Kasumi-1 (cell line): ENCODE measurements at places on chromosomes 13 and 19.

DNA sequence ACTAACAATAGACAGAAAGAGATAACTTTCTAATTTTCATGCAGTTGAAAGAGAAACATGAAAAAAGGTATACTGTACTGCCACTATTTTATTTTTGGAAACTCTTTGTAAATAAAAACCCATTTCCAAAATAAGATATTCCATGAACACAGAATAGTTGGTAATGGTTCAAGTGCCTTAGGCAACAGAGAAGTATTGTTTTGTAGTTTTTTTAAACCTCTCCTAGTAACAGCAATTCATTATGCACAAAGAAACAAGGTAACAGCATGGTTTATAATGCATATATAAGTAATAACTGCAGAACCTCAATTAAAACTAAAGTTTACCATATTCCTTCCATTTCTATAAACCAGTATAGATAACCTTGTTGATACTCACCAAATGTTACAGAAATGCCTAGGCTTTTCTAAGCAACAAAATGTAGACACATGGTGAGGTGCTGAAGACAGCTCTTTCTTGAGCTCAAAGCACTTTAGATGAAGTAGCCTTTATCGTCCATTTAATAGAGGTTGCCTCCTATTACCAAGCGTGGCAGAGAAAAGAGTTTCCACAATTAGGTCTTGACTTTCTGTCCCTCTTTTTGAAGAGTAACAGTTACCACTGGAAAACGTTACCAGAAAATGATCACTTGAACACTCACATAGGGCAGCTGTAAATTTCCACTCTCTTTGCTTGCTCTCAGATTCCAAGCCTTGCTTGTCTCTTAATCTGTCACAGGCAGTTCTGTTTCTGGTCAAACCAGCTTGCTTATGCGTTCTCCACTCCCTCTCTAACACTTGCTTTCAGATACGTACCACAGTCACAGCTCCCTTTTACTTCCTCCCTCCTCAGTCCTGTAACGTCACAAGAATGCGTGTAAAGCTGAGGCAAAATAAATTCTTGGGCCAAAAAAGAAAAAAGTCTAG, 42.9 kb downstream of the CAB39L start:
- DNase-seq, result peak; percentile 41

DNA sequence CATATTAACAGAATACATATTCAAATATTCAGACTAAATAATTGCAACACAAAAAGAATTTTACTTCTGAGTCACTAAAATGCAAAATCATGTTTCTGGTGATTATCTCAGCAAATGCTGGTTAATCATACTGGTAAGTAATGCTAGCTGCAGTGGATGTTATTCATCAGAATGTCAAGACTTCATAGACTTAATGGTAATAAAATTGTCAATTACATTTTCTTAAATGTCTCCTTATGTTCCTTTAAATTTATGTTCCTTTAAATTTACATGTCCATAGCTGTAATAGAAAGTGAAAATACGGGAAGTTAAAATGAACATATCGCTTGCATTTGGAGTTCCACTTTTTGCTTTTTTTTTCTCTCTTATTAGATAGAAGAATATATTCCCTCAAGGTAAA, 853.0 kb downstream of the SLITRK6 start:
- DNase-seq, result peak; percentile 21

GRCh38 chr19:35859414-35859813, 2.7 kb downstream of the KIRREL2 start:
- no peak for DNase-seq

DNA sequence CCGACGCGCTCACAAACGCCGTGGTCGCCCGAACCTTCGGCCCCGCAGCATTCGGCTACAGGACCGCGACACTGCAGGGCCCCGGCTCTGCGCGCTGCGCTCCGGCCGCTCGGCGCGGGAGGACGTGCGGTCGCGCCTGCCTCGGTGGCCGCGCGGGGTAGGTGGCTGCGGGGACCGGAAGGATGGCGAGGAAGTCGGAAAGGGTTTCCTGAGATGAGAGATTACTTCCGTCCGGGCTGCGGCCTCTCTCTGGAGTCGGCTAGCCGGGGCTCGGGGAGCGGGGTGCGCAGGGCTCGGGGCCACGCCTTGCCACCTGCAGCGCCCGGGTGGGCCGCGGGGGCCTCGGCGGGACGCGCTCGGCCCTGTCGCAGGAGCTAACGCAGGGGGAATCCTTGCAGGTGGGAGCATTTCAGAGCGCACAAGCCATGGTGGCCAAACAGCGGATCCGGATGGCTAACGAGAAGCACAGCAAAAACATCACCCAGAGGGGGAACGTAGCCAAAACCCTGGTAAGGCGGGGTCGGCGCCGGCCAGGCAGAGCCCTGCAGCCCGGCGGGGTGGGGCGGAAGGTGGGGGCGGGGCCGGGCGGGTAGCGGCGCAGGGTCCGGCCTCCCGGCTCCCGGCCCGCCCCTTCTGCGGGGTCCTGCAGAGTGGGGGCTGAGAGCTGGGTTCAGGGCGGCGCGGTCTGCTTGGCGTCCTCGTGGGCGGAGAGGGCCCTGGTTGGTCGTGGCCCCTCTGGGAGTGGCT, at the start of gene SERP2:
Gene SERP2 (plus strand): TSS at position 224 of the 747 bp plus-strand sequence. CDS start 202 bp downstream, at position 426.
- DNase-seq, result no peak

- DNase-seq, result no peak
These were observed 15.6 kb downstream of the EMP3 start for GRCh38 chr19:48340995-48341394.

DNA sequence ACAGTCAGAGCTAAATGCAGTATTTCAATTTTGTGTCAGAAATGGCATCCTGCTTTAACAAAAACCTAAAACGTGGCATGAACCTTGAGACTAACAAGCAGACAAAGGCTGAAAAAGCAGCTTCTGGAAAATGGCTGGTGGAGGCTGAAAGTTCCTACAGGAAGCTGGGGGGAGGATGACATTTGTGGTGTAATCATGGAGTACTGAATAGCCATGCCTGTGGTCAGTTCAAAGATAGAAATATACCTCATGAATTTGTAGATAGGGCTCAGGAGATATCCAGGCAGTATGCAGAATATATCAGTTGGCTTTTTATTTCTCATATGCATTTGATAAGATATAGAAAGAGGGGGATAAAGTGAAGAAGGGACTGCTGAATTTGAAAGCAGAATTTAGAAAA, 181.7 kb downstream of the UQCRFS1 start:
- DNase-seq, result no peak
